Putamen (tissue), 1 donor: ENCODE measurements at places on chromosomes 12 and 14.

GRCh38 chr14:89158701-89159100 is 258.3 kb downstream of the FOXN3 start:
- no peak for DNase-seq

- peak; percentile 59 for DNase-seq
Observed at GRCh38 chr14:102317564-102318248, 1.8 kb upstream of the ZNF839 start.

DNA sequence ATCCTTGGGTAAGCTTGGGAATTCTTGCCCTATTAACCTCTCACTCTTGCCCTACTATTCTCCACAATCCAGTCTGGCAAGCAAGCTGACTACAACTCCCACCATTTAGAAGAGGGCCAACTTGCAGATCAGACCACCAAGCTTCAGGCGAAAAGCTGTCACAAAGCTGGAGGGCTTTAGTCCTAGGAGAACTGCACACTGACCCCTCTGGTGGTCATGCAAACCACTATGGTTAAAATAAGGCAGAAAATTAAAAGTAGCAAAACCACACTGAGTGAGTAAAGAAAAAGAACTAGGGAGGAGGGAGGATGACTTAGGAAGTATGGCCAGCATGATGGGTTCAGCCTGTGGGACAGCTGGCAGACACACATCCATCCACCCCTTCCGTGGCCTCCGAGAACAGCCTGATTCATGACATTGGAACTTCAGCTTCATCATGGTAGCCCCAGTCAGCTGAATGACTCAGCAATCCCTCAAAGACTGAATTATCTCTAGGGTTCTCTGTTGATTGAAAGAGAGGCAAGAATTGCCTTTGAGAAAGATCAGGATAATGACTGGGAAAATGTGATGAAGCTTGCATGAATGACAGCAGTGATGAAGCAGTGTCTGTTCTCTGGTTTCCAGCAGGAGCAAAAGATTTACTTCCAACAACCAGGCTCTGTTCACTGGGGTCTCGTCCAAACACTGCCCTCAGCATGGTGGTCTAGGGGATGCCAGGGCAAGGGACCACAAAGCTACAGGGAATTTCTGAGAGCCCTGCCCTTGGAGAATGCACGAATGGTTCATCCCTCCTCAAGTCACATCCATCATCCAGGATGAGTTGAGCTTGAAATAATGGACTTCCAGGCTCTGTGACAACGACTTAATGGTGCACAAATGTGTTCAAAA is 24.4 kb downstream of the PITPNM2 start:
- DNase-seq, result peak; percentile 55

- no peak for DNase-seq
Observed at GRCh38 chr12:74456431-74456830, 81.2 kb upstream of the ATXN7L3B start.

DNA sequence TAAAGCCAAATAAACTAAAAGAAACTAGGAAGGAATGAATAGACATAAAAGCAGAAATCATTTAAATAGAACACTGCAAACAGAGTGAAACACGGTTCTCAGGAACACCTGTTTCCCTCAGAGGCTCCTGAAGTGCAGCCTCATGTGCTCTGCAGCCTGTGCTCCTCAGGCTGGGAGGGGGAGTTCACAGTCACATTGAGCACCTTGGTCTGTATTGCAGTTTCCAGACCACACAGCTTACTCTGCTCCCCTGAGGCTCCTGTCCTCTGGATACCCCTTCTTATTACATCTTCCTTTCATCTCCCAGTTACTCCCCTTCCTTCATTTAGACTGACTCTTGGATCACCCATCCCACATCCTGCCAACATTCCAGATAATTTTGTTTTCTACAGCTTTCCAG is 49.7 kb upstream of the DCD start:
- DNase-seq, result no peak
